Left ventricle myocardium inferior (tissue), 1 donor: ENCODE measurements at places on chromosomes 1 and 21. TPM values are rescaled to one million over a fixed set of nuclear protein-coding genes. Genes with fewer than 3 reads are reported as not detected.

Gene MCOLN2
- total RNA-seq = 0.19 TPM

Gene OR2L2
- total RNA-seq = not detected

Gene NBPF10
- total RNA-seq = 0.69 TPM

Gene MYOG
- not detected for total RNA-seq

Gene RPE65
- total RNA-seq = not detected

Gene APCS
- total RNA-seq = not detected

Gene ZBTB8B
- 0.03 TPM for total RNA-seq

Gene FCRL5
- total RNA-seq = not detected

Gene EFNA4
- total RNA-seq = 1.7 TPM

Gene LRRC7
- 0.44 TPM for total RNA-seq

Gene NBPF11
- 3.1 TPM for total RNA-seq

Gene GJB5
- not detected for total RNA-seq

Gene PLA2G2A
- 69.0 TPM for total RNA-seq

Gene CFHR1
- not detected for total RNA-seq

Gene OR10R2
- total RNA-seq = not detected

- DNase-seq = no peak
Observed at GRCh38 chr1:98104289-98104688, 183.5 kb upstream of the DPYD start.

GRCh38 chr1:39761557-39762260 is 9.4 kb downstream of the OXCT2 start:
- DNase-seq = no peak

DNA sequence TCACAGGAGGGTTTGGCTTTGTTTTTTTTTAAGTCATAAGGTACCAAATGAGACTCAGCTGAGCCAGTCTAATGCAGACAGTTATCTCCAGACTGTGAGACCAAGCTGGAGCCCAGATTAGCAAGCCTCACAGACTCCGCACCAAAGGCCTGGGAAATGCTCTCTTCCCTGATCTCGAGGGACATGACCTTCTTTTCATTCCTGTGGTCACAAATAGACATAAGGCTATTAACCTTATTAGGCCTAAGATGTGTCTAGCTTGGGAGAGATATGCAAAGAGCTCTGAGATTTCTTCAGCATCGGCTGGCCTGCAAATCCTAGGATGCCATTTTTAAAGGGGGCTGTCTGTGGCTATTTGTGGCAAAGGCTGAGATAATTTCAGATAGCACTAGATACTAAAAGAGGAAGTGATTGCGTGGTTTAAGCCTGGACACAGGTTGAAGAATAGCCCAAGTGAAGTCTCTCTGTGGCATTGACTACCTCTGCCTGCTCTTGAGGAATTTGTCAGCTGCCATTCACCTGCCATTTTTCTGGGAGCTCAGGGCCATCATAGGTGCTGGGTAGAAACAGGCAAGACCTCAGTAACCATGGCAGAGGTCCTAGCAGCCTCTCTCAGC is 301.3 kb downstream of the SIPA1L2 start:
- DNase-seq = no peak

GRCh38 chr1:46412893-46413595 is 18.9 kb downstream of the FAAH start:
- DNase-seq = no peak

DNA sequence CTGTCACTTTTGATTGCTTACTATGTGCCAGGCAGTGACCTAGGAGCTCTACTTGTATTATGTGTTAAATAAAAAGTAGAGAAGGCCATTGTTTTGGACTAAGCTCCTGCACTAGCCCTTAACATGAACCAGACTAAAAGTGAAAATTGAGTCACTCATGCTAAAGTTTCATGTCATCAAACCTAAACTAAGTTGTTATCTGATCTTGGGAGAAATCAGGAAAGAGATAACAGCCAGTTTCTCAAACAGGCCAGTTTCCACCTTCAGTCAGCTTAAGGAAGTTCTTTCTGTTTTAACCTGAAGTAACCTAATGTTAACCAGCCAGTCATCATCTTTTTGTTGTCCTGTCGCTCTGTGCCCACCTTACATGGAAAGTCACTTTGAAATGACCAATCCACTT is 102.1 kb upstream of the MARK1 start:
- no peak for DNase-seq

GRCh38 chr1:65827346-65827745 is 34.7 kb downstream of the PDE4B start:
- no peak for DNase-seq

GRCh38 chr21:42262831-42263231 is 43.9 kb downstream of the ABCG1 start:
- DNase-seq = peak; percentile 79

- no peak for DNase-seq
Observed at GRCh38 chr1:119791377-119791776, 19.9 kb downstream of the REG4 start.

GRCh38 chr1:46254668-46255067 is 7.1 kb downstream of the RAD54L start:
- no peak for DNase-seq

GRCh38 chr1:154773551-154773950 is 96.5 kb downstream of the KCNN3 start:
- no peak for DNase-seq

GRCh38 chr1:165119086-165119485 is 237.4 kb downstream of the LMX1A start:
- DNase-seq = no peak

DNA sequence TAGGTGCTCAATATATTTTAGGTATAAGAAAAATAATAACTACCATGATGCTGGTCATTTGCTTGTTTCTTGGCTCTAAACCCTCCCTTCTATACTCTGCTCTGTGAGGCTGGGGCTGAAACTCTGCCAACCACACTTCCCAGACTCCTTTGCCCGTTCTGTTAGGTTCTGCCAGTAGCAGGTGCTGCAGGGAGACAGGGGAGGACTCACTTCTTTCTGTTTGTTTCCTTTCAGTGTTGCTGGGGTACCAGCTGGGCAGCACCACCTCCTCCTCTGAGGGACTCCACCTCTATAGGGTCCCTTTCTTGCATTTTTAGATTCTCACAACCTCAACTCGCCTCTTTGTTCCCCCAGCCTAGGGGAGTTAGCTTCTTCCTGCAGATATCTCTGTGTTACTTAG is 17.0 kb upstream of the SH2D2A start:
- DNase-seq = no peak

- DNase-seq = no peak
Observed at GRCh38 chr1:15966081-15966955, 9.6 kb downstream of the ZBTB17 start.

DNA sequence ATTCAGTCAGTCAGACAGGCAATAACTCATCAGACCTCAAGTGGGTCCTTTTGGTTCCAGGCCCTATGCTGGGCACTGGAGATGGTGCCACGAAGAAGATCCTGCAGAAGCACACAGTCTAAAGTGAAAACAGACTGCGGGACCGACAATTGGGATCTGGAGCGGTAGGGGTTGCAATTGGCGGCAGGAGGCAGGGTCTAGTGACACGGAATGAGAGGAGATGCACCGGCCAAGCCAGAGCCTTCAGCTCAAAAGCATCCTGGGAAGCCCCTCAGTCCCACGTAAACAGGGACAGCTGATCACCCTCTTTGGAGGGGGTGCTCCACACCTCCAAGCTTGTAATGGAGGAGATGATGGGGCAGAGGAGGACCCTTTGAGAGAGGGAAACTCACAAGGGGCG is 56.2 kb downstream of the KLHDC7A start:
- DNase-seq = no peak

GRCh38 chr1:188017921-188018320 is 1189.2 kb downstream of the PLA2G4A start:
- no peak for DNase-seq

DNA sequence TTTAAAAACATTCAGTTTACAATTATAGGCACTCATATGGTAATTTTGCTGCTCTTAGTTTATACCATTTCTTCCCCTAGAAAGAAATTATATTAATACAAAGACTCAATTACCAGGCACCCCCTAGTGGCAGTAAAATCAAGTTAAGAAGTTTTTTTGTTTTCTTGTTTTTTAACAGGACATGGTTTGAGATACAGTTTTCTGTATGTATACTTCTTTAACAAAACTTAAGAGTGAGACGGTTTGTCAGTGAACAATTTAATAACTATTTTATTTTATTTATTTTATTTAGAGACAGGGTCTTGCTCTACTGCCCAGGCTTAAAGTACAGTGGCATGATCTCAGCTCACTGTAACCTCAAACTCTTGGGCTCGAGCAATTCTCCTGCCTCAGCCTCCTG is 224.6 kb downstream of the FAF1 start:
- DNase-seq = no peak

DNA sequence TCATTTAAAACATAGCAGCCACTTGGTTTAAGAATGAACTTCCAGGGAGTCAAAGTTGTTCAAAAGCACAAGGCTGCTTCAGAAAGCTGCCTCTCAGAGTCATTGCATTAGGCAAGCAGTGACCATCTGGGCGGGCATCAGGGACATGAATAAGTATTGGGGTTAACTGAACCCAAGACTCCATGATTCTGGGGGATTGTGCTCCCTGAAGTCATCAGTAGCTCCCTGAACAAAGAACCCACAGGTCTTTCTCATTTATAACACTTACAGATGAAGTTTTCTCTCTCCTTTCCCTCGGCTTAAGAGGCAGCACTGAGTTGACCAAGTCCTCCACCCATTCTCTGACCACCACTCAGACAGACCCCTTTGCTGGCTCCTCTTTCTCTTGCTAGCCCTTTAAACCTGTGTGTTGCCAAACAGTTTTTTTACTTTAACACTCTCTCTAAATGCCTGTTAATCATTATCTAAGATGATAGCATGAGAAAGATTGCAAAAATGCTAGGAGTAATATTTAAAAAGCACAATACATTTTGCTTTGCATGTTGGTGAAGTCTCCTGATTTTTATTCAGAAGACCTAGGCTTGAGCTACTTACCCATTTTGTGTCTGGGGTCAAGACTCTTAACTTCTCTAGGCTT is 77.0 kb upstream of the ARHGAP29 start:
- DNase-seq = no peak

DNA sequence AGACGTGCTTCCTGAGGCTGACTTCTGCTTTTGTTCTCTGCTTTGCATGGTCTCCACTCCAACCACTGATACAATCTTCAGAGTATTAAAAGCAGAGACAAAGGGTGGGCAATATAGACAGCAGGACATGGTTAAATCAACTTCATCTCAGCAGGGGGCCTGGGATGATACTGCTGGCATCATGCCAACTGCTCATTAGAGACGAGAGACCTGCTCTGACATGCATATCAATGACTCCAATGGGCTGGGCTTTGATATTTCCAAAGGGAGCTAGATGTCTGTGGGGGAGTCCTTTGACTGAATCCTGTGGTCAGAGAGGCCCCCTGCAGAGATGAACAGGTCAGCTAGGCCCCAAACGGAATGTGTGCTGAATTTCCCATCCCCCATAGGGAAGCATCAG is 106.6 kb downstream of the ACTL8 start:
- no peak for DNase-seq

- no peak for DNase-seq
Observed at GRCh38 chr1:199545780-199546179, 481.7 kb upstream of the NR5A2 start.

GRCh38 chr1:180720753-180721152 is 88.9 kb downstream of the XPR1 start:
- no peak for DNase-seq

GRCh38 chr1:175947771-175948170 is 204.4 kb upstream of the TNR start:
- DNase-seq = no peak

- no peak for DNase-seq
Observed at GRCh38 chr1:238487931-238488330, 597.2 kb upstream of the ZP4 start.

GRCh38 chr1:228073061-228073856 is 9.2 kb upstream of the ARF1 start:
- DNase-seq = peak; percentile 11

DNA sequence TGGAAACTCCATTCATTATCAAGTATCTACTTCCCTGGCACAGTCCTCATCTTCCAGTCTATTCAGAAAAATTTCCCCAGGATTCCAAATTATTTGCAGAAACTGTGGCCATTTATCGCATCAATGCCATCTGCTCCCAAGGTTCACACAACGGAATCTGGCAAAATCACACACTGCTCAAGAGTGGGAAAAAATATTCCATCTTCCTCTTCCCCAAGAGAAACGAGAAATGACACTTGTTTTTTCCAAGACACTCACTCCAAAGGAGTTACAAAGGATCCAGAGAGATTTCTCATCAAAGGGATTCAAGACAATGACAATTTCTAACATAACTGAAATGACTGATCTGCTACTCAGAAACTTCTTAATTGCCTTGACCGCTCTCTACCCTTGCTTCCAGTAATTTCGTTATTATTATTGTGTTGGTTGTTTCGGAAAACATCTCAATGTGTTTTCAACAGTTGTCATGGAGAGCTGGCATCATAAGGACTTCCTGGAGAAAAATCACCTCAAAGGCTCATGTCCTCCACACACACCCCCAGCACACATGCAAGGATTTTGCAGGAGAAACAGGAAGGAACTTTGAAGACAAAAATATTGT is 128.0 kb downstream of the PSMG1 start:
- DNase-seq = no peak

DNA sequence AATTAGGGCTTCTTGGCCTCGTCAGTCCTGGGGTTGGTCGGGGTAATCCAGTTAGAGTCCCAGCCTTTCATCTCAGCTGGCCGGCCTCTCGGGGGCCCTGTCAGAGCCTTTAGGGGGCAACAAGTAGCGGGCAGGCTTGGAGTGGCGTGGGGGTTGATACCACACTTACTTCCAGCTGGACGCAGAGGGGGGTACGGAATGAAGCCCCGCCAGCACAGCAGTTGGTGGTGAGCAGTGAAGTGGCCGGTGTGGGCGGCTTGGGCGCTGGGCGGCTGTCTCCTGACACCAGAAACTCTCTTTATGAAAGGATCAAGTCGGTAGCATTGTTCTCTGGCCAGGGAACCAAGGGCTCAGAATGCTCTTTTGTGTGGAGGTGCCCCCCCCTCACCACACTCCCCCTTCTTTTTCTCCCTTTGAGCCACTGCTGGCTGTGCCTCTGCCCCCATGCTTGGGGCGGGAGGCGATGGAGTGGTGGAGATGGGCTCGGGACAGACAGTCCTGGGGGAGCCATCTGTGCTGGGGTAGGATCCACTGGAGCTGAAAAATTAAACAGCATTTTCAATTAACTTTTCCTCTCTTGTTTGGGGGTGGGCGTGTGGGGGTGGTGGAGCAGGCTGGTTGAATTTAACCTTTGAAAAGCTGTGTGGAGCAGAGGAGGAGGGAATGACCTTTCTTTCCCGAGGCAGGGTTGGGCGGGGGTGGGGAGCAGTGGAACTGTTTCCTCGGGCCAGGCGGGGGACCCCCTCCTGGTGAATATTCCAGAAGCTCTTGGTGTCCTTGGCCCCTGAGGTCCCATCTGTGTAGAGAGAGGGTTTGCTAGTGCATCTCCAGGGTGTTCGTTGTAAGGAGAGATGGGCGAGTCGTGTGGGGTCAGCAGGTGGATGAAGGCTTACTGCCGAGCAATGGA is 102.7 kb downstream of the RNF220 start:
- DNase-seq = no peak

GRCh38 chr1:189819751-189820150 is 657.9 kb downstream of the BRINP3 start:
- DNase-seq = no peak

GRCh38 chr1:70205071-70205433 is 327 bp downstream of the LRRC40 start:
- DNase-seq = no peak

- DNase-seq = no peak
Observed at GRCh38 chr1:1945782-1946393, 26.8 kb upstream of the TMEM52 start.

- no peak for DNase-seq
Observed at GRCh38 chr1:234262754-234263105, 110.5 kb upstream of the COA6 start.
